ENCODE measurements at places on chromosomes 11 and 22.
A peak's percentile ranks its signal among the peaks of the same experiment; 100 is the strongest.

- DNase-seq, result no peak
These were observed 485.3 kb downstream of the TBC1D22A start for GRCh38 chr22:47247579-47248240.

GRCh38 chr11:492427-493226 is 14.4 kb downstream of the RNH1 start:
- DNase-seq, result no peak

DNA sequence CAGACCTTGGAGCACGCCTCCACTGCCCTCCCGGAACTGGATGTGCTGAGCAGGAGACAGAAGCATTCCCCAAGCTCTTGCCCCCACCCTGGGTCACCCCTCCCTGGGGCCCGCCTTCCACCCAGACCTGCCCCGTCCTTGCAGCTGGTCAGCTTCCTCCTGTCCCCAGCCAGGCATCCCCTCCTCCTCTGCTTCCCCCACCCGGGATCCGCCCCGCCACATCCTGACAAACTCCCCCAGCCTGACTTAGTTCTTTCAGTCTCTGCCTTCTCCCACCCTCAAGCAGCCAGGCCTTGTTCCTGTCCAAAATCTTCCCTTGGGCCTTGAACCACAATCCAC is 1.1 kb upstream of the PLXNB2 start:
- DNase-seq, result no peak

DNA sequence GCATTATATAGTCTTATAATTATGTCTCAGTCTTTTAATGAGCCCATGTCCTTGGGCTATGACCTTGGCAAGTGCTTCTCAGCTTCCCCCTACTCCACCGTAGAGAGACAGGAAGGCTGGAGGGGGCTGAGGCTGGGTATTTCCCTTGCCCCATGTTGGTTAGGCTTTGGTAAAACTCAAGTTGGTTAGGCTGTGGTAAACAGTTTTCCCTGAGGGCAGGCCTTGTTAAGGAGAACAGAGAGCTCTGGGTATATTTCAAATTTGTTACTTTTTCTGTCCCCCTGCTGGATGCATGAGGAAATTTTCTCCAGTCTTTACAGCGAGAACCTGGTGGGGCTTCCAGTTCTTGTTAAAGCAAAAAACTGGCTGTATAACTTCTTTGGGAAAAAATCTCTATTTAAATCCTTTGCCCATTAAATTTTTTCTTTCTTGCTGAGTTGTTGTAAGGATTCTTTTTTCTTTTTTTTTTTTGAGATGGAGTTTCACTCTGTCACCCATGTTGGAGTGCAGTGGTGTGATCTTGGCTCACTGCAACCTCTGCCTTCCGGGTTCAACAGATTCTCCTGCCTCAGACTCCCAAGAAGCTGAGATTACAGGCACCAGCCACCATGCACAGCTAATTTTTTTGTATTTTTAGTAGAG is 12.2 kb upstream of the DCHS1 start:
- DNase-seq, result no peak

DNA sequence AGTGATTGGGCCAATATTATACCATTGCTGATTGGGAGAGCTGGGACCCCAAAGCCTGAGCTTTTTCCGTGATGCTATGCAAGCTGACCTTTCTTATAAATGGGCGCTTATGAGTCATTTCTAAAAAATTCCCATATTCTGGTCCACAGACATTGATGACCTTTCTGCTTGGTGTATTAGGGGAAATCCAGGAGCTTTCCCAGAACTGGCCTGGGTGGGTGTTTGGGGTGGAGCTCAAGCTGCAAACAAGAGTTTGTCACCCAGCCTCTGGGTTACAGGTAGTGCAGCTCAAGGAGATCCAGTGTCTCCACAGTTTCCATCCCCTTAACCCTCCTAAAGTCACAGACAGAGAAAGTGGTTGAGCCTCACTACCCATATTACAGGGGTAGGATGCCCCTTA is 67.7 kb downstream of the CCDC81 start:
- no peak for DNase-seq

GRCh38 chr11:106581399-106581798 is 436.9 kb downstream of the GUCY1A2 start:
- no peak for DNase-seq

- no peak for DNase-seq
These were observed 1.3 kb upstream of the SCARF2 start for GRCh38 chr22:20438678-20439492.

DNA sequence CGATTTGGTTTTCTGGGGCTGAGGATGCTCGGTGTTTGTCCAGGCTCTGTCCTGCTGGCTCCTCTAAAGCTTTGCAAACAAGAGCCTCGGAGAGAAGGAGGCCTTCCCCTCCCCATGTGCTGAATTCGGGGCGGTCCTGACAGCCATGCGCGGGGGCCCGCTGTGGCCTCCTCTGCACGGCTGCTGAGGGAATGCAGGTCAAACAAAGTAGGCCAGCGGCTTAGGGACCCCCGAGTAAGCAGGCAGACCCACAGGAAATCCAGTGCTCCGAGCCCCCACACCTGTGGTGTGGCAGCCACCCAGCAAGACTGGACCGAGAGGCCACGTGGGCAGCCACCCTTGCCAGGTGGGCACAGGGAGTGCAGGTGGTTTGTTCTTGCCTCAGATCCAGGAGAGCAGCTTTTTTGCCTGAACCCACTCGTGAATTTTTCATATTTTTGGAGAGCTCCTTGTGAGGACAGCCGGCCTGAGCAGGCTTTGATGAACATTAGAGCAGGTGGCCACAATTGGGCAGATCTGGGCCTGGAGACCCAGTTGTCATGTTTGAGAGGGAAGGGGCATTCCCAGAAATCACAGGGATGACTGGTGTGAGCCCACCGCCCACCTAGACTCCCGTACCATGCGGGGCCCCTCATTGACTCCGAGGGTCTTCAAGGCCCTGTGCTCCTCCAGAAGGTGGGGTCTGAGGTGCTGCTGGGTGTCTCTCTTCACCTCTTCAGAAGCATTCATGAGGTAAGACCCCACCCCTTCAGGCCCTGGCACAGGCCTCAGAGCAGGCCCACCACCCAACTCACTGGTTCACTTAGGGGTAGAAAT is 43.0 kb upstream of the KCNQ1OT1 start:
- no peak for DNase-seq

GRCh38 chr22:25368271-25368670 is 148.8 kb downstream of the CRYBB2 start:
- no peak for DNase-seq

DNA sequence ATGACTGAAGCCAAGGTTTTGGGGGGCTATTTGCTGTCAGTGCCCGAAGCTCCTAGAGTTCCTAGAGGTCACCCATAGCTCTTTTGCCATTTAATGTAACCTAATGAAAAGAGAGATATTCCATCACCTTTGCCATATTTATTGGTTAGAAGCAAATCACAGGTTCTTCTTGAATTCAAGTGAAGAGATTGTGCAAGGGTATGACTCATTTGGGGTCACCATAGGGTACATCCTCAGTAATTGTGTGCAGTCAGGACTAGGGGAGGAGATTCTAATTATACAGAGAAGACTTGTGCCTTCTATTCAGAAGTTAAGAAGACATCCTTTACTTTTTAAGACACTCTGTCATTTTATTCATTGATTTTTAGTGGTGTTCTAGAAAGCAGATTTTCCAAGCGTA is 6.9 kb upstream of the PRAME start:
- DNase-seq, result no peak

- no peak for DNase-seq
These were observed 46.0 kb upstream of the CCDC34 start for GRCh38 chr11:27409049-27409448.

GRCh38 chr11:114970927-114971645 is 292.8 kb downstream of the NXPE2 start:
- DNase-seq, result no peak

GRCh38 chr11:62556108-62556874 is 9.7 kb upstream of the AHNAK start:
- peak; percentile 94 for DNase-seq

GRCh38 chr11:59178402-59178801 is 6.5 kb downstream of the DTX4 start:
- DNase-seq, result no peak

- DNase-seq, result no peak
These were observed 114.8 kb upstream of the FIBIN start for GRCh38 chr11:26878959-26879581.

DNA sequence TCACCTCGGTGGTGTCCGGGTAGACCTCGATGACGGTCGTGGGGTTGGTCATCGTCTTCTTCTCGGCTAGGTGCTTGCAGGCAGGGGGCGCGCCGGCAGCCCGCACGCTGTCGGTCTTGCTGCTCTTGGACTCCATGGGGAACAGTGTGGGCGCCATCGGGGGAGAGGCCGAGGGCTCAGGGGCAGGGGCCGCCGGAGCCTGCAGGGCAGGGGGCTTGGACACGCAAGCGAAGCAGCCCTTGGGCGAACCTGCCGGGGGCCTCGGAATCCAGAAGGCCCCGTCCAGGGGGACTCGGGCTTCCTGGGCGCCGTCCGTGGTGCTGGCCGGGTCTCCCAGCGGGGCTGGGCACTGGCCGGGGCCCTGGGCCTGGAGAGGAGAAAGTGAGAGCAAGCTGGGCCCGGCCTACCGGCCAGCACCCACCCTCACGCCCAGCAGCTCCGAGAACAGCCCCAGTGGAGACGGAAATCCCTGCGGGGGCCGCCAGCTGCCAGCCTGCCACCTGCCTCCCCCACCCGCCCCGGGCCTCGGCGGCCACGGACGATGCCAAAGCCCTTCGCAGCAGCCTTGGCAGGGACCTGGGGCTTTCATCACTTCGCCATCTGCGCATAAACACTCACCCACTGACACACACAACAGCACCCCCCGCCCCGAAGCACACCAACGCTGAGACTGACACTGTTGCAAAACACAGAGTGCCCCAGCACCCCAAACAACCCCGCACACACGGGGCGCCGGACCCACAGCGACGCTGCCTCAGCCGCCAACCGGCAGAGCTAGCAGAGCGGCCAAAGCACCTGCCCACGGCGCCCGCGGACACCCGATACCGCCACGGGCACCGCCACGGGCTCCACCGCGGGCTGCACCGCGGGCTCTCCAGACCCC is 2.4 kb downstream of the IFITM10 start:
- no peak for DNase-seq

- no peak for DNase-seq
These were observed 243.6 kb upstream of the SORL1-AS1 start for GRCh38 chr11:121696177-121696871.

- DNase-seq, result no peak
These were observed 53.0 kb downstream of the CWC15 start for GRCh38 chr11:94920311-94920710.

DNA sequence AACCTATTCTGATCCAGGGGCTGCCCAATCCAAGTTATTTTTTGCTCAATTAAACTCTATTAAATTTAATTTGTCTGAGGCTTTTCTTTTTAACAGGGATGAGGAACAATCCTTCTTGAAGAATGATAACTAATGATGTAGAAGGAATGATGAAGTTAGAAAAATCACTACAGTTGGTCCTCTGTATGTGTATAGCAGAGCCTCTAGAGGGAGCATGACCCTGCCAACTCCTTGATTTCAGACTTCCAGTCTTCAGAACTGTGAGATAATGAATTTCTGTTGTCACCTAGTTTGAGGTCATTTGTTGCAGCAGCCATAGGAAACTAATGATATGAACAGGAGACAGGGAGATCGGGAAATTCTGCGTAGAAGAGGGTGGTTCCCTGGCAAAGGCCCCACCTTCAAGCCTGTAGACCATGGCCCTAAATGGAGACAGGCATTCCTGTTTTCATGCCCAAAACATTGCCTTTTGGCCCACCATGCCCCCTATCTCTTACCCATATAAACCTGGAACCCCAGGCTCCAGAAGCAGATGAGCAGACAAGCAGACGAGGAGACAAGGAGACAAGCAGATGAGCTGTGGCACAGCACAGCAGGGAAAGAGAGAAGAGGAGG is 7.7 kb upstream of the QSER1 start:
- no peak for DNase-seq

GRCh38 chr11:45752106-45752505 is 52.8 kb upstream of the SLC35C1 start:
- no peak for DNase-seq
